Activated CD8-positive, alpha-beta memory T cell treated with anti-CD3 and anti-CD28 coated beads for 1 hour (primary cell): ENCODE measurements at places on chromosomes 11 and 22.

DNA sequence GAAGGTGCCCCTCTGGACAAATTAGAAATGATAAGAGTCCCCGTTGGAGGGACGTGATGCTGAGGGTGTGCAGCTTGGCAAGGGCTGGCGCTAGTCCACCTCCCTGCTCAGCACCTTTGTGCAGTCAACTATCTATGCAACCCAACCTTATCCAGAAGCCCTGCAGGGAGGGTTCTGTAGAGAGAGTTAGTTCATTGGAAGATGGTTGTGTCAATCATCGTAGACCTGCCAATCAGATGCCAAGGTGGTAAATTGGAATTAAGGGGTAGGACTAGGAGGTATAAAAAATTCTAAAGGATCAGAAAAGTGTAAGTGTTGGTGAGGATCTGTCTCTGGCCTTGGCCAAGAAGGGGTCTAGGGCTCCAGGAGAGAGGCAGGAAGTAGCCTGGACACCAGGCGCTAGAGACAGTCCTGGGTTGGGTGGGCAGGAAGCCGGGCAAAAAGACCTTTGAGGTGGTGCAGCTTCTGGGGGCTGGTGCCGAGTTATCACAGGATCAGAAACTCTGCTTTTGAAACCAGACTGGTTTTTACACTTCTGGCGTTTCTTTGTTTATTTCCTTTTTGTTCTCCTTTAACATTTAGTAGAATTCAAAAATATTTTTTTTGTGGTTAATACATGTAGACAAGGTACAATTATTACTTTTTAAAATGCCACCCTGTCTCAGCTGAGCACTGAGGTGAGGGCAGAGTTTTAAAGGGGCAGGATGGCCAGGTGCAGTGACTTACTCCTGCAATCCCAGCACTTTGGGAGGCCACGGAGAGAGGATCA lies 1.6 kb downstream of the C1QTNF6 start:
- DNase-seq = no peak

- no peak for DNase-seq
Observed at GRCh38 chr11:12685229-12685628, 11.0 kb downstream of the TEAD1 start.

- DNase-seq = no peak
Observed at GRCh38 chr11:9868641-9869040, 204.8 kb downstream of the SWAP70 start.

GRCh38 chr22:25453058-25453457 lies 111.4 kb upstream of the GRK3 start:
- DNase-seq = no peak

GRCh38 chr22:30291058-30291892 lies 2.0 kb upstream of the CASTOR1 start:
- no peak for DNase-seq

- no peak for DNase-seq
Observed at GRCh38 chr22:26734339-26735018, 77.1 kb downstream of the MIAT start.

DNA sequence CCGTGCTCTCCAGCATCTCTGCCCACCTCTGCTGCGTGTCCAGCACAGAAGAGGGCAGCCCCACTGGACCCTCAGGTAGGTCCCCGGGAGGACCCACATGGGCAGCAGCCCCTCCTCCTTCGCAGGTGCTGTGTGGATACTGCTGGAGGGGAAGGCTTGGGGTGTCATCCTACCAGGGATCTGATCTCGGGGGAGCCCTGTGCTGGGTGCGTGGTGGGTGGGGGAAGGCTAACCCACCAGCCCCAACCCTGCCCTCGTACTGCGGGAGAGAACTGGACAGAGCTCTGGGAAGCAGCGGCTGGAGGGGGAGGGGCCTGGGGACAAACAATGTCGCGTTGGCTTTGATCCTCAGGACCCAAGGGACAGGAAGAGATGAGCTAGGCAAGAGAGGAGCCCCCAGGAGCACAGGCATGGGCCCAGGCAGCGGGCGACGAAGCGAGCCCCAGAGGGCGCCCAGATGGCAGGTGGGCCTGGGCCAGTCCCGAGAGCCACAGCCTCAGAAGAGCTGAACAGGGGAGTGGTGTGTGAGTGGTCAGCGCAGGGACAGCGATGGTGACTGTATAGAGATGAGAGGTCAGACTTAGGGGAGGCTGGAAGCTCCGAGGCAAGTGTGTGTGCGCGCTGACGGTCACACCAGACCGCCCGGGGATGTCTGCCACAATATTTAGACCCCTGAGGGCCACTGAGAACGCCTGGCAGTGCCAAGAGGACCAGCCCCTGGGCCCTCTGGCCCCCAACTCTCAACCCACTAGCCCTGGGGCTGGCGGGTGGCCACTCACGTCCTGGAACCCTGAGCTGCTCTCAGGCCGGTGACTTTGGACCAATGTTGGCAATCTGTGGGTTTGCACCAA lies 1.4 kb upstream of the PIM3 start:
- DNase-seq = no peak

- no peak for DNase-seq
Observed at GRCh38 chr22:44179989-44180705, 578 bp upstream of the PARVG start.

DNA sequence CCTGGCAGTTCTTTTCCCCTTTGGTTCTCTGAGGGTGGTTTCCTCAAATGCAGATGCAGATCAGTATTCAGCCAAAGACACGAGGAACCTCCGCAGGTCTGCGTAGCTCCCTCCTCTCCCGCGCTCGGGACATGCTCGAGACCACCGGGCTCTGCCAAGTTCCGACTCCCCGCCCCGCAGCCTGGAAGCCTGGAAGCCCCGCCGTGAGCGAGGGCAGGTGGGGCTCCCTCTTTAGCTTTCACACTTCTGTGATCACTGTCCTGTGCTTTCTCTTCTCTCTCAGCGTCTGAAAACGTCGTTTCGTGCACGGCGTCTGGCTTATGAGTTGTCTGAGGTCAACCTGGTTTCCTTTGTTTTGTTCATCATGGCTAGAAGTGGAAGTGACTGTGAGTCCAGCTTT lies 26.6 kb downstream of the ZBED4 start:
- DNase-seq = no peak

- DNase-seq = no peak
Observed at GRCh38 chr22:47063071-47063509, 300.6 kb downstream of the TBC1D22A start.

DNA sequence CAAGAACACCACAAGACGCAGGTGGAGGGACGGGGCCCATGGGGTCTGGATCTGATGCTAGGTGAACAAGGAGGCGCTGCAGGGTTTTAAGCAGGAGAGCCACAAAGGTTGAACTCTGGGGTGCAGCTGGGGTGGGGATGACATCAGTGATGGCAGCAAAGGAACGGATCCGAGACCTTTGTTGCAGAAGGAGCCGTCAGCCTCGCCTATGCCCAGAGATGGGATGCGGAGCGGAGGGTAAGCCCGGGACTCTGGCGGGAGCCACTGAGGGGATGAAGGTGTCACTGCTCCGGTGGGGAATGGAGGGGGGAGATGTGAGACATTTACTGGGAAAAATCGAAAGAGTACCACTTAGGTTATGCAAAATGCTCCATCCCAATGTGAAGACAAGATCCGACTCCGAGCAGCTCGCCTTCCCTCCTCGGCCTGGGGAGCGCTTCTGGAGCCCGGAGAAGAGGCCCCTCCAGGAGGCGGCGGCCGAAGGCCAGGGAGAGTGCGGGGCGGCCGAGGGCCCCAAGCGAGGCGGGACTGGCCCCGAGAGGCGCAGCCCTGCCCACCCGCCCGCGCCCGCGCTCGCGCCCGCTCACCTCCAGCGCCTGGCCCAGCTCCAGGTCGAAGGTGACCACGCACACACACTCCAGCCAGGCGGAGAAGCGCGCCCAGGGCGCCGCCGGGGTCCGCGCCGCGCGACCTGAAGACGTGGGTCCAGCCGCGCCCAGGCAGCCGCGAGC lies 422 bp downstream of the DENND6B start:
- no peak for DNase-seq

- no peak for DNase-seq
Observed at GRCh38 chr22:36684841-36685240, 18.7 kb downstream of the CACNG2 start.

GRCh38 chr11:117884994-117885393 lies 8.5 kb upstream of the FXYD6 start:
- DNase-seq = no peak
